ENCODE measurements at places on chromosomes 16 and 17. TPM values are rescaled to one million over a fixed set of nuclear protein-coding genes. Genes with fewer than 3 reads are reported as not detected.

The RNF112 gene
- 0.61 TPM for total RNA-seq

The RBBP6 gene
- 56.8 TPM for total RNA-seq

DNA sequence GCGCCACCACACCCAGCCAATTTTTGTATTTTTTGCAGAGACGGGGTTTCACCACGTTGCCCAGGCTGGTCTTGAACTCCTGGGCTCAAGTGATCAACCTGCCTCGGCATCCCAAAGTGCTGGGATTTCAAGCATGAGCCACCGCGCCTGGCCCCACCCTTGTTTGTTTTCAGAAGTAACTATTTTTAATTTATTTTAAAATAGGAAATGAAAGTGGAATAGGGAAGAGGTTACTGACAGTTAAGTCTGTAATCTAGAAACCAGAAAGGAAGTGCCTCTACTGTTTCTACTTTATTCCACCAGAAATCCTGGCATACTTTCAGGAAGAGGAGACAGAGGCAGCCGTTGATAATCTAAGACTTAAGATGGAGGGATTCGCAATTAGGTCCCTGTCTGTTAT is 225.6 kb downstream of the TANC2 start:
- no peaks in the 10 kb centered on the region for H3K36me3 ChIP-seq
- DNase-seq: no peak
- H3K27me3 ChIP-seq: no peaks in the 10 kb centered on the region

DNA sequence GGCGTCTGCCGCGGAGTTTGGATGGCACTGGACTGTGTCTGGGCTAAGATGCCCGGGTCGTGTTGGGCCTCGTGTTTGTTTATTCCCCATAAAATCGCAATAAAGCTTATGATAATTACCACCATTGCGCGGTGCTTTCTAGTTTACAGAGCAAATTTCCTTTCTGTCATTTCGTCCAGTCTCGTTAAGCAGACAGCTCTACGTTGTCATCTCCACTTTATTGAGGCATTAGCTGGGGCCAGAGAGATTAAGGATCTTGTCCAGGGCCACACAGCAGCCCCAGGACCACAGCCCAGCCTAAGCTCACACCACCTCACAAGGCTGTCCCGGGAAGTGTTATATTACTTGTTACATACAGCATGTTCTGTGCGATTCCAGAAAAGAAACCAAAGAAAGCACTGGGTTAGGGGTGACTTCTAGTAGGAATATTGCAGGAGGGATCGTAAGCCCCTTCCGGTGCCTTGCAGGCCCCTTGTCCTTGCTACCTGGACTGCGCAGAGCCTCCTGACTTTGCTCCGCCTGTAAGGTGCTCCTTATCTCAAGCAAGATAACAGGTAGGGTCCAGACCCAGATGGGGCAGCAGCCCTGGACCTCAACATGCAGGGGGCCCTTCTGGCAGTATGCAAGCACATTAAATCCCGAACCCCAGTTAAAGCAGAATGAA is 6.3 kb downstream of the NOS2 start:
- no peaks in the 10 kb centered on the region for H3K36me3 ChIP-seq
- H3K27me3 ChIP-seq: peaks cover 80% of the 10 kb centered on the region
- DNase-seq: no peak
- H3K4me1 ChIP-seq: no peaks in the 10 kb centered on the region
- H3K27ac ChIP-seq: no peak overlapping the region

The SYT17 gene
- total RNA-seq: 16.6 TPM

DNA sequence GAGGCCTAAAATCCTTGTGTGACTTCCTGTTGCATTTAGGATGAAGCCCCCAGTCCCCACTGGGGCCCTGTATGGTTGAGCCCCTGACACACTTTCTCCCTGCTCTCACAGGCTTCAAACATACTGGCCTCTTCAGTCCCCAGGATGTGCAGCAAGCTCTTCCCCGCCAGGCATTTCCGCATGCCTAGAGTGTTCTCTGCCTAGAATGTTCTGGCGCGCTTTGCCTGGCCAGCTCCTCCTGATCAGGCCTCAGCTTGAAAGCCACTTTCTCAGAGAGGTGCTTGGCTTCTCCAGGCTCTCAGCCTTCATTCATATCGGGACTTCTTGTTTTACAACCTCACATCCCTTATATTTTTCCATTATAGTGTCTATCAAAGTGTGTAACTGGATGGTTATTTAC is 123.7 kb downstream of the SPACA3 start:
- DNase-seq: no peak
- H3K4me1 ChIP-seq: no peaks in the 10 kb centered on the region
- H3K27me3 ChIP-seq: peaks cover 87% of the 10 kb centered on the region
- H3K27ac ChIP-seq: no peak overlapping the region
- no peak overlapping the region for H3K4me3 ChIP-seq

The NFAT5 gene
- total RNA-seq: 64.3 TPM

The NEK8 gene
- total RNA-seq: 11.4 TPM

The ACADVL gene
- 552 TPM for total RNA-seq

The CLEC18C gene
- total RNA-seq: 1.2 TPM

DNA sequence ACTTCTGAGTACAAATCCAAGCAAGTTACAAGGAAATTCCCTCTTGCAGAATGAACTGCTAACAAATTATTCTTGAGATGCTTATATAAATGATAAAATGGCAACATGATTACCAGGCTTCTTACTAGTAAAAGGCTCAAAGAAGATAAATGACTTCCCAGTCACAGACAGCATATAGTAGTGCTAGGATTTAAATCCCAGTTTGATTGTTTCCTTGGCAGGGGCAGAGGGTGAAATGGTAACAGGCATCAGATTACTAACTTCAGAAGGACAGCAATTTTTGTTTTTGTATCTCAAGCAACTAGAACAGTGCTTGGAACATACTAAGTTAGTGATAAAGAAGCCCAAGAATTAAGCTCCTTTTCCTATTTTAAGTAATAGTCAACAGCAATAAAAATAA is 102.8 kb downstream of the SSH2 start:
- no peaks in the 10 kb centered on the region for H3K27me3 ChIP-seq
- H3K36me3 ChIP-seq: no peaks in the 10 kb centered on the region
- no peak overlapping the region for H3K4me3 ChIP-seq
- H3K4me1 ChIP-seq: no peaks in the 10 kb centered on the region

- H3K4me1 ChIP-seq: no peaks in the 10 kb centered on the region
- no peak overlapping the region for H3K4me3 ChIP-seq
- no peak for DNase-seq
- H3K36me3 ChIP-seq: peaks cover 4% of the 10 kb centered on the region
- no peak overlapping the region for H3K27ac ChIP-seq
Measured at GRCh38 chr17:77163001-77163400, 22.2 kb downstream of the SEC14L1 start.

The NTN3 gene
- total RNA-seq: not detected

DNA sequence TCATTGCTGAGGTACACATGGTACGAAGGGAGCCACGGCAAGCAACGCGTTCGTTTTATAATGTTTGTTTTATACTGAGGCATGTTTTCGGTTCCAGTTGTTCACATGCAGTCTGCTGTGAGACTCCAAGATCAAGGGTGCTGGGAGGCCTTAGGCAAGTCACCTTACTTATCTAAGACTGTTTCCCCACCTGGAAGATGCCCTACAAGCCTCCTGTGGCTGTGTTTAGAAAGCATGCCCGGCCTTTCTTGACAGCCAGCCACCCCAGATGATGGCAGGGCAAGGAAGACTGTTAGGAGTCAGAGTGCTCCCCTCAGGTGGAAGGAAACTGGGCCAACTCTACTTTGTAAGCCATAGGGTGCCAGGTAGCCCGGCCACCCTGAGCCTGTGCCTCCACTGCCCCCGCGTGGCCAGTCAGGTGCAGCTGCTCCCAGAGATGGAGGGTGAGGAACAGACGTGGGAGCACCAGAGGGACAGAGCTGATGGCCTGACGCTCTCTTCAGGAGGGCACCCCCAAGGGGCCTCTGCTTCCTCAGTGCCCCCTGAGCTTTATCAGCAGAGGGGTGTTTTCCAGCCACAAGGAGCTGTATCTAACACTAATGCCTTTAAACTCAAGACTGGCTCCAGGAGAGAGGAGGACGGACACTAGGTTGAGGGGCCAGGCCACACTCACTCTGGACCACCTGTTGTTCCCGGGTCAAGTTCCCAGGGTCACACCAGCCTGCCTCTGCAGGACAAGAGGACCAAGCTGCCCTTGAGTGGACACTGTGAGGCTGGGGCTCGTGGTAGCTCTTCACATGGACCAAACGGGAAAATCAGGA is 5.4 kb downstream of the NAT9 start:
- H3K27ac ChIP-seq: peak overlapping the region; percentile 67
- DNase-seq: peak; percentile 91
- peaks cover 81% of the 10 kb centered on the region for H3K36me3 ChIP-seq
- H3K4me3 ChIP-seq: no peak overlapping the region

DNA sequence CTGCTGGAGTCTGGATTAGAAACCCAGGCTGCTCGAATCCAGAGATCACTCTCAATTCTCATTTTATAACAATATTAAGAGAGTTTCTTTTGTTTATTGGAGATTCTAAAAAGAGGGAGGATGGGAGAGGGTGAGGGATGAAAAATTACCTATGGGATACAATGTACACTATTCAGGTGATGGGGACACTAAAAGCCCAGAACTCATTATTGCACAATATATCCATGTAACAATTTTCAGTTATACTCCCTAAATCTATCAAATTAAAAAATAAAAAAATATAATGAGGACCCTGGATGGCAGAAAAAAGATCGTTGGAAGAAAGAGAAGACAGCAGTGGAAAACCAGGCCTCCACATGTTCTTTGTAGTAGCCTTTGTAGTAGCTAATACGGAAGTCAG is 100.8 kb downstream of the CNTNAP4 start:
- no peaks in the 10 kb centered on the region for H3K27me3 ChIP-seq
- H3K36me3 ChIP-seq: no peaks in the 10 kb centered on the region
- H3K27ac ChIP-seq: no peak overlapping the region
- no peaks in the 10 kb centered on the region for H3K4me1 ChIP-seq

The SEPTIN1 gene
- 1.9 TPM for total RNA-seq

GRCh38 chr17:31673076-31673475 is 186.0 kb downstream of the COPRS start:
- peaks cover 76% of the 10 kb centered on the region for H3K27me3 ChIP-seq
- peaks cover 8% of the 10 kb centered on the region for H3K4me1 ChIP-seq
- H3K4me3 ChIP-seq: no peak overlapping the region
- H3K27ac ChIP-seq: no peak overlapping the region
- no peaks in the 10 kb centered on the region for H3K36me3 ChIP-seq

The PMFBP1 gene
- total RNA-seq: 8.5 TPM

DNA sequence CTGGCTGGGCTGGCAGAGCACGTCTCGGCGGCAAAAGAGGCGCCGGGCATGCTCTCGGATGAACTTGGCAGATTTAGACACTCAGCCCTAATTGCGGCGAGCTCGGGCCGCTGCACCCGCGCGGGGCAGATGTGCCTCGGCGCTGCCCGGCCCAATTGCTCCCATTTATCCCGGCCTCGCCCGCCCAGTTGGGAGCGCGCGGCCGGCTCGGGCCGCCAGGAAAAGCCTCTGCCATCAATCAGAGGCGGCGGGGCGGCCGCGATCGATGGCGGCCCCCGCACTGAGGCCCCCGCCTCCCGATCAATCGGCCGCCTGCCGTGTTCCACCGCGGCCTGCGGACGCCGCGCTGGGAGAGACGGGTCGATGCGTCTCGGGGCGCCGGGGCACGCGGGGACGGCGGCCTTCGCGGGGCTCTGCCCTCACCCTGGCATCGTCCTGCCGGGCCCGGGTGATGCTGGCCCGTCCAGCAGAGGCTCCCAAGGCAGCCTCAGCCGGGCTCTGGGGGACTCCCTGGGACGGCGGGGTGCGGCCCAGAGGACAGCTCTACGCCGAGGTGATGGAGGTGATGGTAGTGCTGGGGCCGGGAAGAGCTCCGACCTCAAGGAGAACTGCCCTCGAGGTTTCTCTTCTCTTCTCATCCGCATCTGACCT is 200.9 kb upstream of the N4BP1 start:
- peaks cover 29% of the 10 kb centered on the region for H3K27me3 ChIP-seq
- no peak overlapping the region for H3K27ac ChIP-seq
- no peaks in the 10 kb centered on the region for H3K4me1 ChIP-seq
- no peaks in the 10 kb centered on the region for H3K36me3 ChIP-seq

DNA sequence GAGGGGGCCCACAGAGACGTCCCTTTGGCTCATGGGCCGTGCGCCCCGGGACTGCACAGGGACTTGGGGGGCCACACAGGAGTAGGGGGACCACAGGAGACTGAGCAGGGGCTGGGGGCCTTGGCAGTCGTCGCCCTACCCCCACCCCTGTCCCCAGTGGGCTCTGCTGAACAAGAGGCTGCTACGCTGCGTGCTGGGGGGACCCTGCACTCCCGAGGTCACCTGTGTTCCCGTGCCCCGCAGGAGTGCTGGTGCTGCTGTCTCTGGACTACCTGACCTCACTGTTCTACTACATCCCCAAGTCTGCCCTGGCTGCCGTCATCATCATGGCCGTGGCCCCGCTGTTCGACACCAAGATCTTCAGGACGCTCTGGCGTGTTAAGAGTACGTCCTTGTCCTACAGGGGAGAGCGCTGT is 14.4 kb upstream of the RNF213 start:
- no peak overlapping the region for H3K4me3 ChIP-seq
- H3K27ac ChIP-seq: no peak overlapping the region
- DNase-seq: no peak
- no peaks in the 10 kb centered on the region for H3K27me3 ChIP-seq

DNA sequence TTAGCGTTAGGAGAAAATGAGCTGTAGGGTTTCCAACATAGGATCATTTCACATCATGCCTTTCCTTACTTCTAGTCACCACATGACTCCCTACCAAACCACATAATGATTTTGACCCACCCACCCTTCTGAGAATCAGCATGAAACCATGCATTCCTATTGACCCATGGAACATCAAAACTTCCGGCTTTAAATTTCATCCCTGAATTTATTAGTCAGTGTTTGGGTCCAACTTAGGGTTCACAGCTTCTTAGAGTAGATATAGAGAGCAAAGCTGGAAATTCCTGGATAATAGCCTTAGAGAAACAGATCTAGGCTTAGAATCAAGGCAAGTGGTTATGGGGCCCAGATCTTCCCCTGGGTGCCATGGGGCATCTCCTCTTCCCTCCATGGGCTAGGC is 162.6 kb downstream of the TOX3 start:
- peak overlapping the region; percentile 42 for H3K27ac ChIP-seq
- peaks cover 11% of the 10 kb centered on the region for H3K36me3 ChIP-seq
- H3K27me3 ChIP-seq: no peaks in the 10 kb centered on the region
- peaks cover 44% of the 10 kb centered on the region for H3K4me1 ChIP-seq
- DNase-seq: peak; percentile 28
- peak overlapping the region; percentile 18 for H3K4me3 ChIP-seq

Measured in Calu3 (cell line).